RKO (cell line): ENCODE measurements at places on chromosomes 12 and 14.

GRCh38 chr12:49969651-49970429 lies 2.9 kb upstream of the AQP6 start:
- DNase-seq, result no peak

- DNase-seq, result peak; percentile 51
Observed at GRCh38 chr12:70638639-70639360, 1.6 kb upstream of the PTPRB start.

- no peak for DNase-seq
Observed at GRCh38 chr12:108634341-108634751, 652 bp upstream of the SELPLG start.

DNA sequence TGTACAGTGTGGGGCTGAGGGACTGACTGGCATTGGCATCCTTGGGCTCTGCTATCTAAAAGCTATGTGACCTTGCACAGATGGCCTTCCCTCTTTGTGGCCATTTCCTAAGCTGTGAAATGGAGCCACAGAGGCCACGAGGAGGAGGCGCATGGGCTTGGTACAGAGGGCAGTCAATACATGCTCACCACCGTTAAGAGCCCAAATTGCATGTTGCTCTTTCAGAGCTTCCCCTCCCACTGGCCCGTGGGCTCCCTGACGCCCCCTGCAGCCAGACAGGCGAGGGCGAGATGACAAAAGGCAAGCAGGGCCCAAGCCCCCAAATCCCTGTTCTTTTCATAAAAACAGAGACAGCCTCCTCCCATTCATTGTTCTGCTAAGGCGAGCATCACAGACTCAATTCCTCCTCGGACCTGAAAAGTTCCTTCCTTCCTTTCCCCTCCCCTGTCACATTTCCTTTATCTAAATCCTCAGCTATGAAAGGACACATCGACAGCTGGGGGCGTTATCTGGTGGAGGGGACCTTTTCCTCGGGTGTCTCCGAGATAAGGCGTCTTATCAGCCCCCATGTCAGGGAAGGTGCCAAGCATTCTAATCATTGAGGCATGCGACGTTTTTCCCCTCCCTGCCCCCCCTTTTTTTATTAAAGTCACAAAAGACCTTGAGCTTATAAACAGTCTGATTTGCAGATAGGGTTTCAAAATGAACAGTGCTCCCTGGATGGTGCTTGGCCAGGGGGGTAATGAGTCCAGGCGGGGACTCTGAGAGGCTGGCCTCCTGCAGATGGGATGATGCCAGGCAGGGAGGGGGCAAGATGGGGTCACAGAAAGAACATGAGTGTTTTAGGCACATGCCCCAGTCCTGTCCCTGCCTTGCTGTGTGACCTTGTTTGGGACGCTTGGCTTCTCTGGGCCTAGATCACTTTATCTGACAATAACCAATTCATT lies 26.4 kb downstream of the FAM222A start:
- DNase-seq, result no peak

DNA sequence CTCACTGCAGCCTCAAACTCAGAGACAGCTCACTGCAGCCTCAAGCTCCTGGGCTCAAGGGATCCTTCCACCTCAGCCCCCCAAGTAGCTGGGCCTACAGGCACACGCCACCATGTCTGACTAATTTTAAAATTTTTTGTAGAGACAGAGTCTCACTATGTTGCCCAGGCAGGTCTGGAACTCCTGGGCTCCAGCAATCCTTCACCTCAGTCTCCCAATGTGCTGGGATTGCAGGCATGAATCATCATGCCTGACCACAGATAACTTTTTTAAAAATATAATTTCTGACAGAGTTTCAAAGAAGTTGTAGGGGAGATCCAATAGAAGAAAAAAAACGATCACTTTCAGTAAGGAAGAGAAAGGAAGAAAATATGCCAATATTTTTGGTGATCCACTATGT lies 189.7 kb upstream of the CDKN3 start:
- DNase-seq, result no peak

DNA sequence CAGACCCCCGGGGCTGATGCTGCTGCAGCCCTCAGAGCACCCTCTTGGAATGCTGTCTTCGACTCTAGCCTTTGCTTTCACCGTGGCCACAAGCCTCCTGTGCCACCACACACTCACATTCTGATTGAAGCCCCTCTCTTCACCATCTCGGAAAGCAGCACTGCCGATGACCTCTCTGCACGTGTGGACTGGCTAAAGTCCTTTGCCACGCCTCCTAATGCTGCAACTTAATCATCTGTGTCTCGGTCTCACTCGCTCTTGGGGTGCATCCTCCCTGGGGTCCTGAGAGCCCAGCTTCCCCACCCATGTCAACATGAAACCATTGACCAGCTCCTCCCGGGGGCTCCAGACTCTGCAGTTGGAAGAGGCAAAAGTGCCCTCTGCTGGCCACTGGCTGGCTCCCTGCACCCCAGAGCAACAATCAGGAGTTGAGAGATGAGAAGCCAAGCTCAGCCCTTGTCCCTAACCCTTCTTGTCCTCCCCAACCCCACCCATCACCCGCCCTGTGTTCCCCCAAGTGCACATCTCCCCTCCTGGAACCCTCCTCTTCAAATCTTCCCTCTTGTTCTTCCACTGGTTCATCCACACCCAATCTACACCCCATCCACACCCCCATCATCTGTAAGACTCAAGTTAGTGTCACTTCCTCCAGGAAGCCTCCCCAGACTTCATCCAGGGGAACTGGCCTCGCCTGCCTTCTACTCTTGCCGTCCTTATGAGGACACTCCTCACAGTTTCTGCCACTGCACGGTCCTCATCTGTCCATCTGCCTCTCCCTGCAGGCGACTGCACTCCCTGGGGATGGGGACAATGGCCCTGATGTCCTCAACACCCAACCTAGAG lies 23.6 kb upstream of the FAM181A start:
- peak; percentile 8 for DNase-seq

DNA sequence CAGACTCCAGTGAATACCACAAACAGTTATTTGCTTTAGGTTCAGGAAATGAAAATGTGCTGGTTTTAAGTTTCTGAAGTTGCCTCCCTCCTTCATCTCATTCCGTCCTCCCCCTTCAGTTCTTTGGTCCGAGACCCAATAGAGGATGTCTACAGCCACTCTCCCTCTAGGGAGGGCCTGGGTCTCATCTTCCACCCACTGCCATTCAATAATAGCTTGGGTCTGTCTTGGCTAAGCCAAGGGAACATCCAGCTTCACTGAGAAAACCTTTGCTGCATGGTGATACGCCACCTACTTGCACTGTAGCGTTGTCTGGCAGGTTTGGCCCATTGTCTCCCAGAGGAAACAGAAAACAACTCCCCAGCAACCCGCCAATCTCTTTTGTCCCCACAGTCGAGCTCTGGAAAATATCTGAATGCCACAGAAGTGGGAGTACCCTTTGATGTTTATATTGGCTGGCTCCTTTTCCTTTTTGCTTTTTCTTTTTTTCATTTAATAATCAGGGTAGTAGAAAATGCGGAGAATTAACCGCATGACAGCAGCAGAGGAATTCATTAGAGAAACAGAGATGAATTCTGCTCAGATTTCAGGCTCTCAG lies 380.1 kb downstream of the RAD51B start:
- DNase-seq, result no peak

- DNase-seq, result no peak
Observed at GRCh38 chr12:52247622-52248540, 14.8 kb downstream of the KRT7 start.

DNA sequence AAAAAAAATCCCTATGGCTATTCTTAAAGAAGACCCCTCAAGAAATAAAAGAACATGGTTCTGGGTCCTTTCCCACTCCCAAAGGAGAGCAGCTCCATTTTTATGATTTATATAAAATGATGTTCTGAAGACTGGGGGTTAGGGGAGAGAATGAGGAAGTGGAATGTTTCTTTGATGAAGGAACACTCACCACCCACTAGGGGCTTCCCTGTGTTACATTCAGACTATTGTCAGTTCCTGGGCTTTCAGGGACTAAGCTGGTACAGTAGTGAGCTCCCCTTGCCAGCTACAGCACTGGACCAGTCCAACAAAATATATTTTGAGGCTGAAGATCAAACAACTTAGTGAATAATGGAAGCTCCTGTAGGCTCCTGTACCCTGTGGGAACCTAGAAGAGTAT lies 98.9 kb downstream of the HMGA2 start:
- DNase-seq, result peak; percentile 37

DNA sequence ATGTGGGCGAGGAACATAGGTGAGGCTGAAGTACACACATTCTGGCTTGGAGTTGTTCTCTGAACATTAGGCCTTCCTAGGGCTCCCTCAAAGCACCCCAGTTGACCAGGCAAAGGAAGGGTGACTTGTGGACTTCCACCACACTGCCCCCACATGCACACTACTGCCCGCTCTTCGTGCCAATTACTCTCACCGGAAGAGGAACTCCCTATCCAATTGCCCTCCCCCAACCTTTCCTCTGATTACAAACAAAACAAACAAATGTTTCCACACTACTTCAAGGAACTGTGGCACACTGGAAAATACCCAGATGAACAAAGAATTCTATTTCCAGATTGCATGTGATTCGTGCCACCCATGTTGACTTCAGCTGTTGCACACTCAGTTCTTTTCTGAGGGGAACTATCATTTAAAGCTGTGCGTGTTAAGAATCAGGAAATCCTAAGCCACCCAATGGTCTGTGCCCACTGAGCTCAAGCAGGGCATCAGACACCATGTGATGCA lies 139.3 kb downstream of the SSPN start:
- DNase-seq, result no peak

DNA sequence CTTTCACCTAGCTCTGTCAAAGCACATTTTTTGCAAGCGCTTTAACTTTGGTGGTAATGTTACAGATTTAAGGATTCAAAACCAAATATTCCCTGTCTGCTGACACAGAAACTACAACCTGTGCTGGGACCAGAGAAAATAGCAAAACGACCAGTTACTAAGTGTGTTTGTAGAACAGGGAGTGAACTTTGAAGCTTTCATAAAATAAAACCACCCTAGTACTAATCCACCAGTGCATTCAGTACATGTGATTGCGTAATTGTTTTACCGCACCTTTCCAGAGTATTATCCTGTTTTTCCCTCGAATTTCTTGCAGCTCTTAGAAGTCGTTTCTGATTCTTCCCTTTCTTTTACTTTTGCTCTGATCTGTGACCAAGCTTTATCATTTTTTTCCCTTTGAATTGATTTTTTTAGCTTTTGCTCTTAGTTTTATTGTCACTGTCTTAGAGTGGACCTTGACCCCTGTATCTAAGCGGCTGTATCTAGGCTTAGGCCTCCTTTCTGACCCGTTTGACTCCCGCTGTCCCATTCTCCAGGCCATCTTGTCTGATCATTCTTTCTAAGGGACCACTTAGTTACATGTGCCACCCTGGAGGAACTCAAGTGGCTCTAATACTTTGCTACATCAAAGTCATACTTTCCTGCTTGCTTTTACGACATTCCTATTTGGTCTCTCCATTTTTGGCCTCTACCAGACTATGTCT lies 429.4 kb downstream of the PCNX1 start:
- no peak for DNase-seq

DNA sequence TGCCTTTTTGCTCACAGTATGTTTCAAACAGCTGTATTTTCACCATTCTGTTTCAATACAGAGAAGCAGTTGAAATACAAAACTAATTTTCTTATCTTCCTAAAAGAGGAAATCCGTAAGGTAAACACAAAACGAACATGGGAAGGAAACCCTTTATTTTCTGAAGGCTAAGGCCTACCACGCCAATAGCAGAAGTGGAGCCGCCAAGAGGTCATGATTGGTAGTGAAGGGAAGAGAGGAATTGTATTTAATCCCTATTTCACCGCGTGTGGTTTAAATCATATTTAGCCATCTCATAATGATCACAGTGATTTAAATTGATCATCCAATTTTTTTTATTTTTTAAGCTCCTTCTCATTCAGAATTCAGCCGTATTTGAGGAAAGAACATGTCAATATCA lies 398.2 kb downstream of the PRKD1 start:
- DNase-seq, result peak; percentile 35

GRCh38 chr14:85516239-85517113 lies 13.5 kb upstream of the FLRT2 start:
- DNase-seq, result peak; percentile 22

GRCh38 chr14:61154641-61155040 lies 126.5 kb downstream of the TMEM30B start:
- DNase-seq, result no peak
